ENCODE measurements at places on chromosomes 2 and 18.

- DNase-seq: no peak
These were observed 55.6 kb upstream of the PHLPP1 start for GRCh38 chr18:62659698-62660097.

GRCh38 chr2:152542337-152542994 is 174.8 kb downstream of the PRPF40A start:
- DNase-seq: no peak

DNA sequence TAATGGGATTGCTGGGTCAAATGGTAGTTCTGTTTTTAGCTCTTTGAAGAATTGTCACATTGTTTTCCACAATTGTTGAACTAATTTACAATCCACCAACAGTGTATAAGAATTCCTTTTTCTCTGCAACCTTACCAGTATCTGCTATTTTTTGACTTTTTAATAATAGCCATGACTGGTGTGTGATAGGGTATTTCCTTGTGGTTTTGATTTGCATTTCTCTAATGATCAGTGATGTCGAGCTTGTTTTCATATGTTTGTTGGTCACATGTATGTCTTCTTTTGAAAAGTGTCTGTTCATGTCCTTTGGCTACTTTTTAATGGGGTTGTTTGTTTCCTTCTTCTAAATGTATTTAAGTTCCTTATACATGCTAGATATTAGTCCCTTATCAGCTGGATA is 322.3 kb downstream of the CDH2 start:
- no peak for DNase-seq

DNA sequence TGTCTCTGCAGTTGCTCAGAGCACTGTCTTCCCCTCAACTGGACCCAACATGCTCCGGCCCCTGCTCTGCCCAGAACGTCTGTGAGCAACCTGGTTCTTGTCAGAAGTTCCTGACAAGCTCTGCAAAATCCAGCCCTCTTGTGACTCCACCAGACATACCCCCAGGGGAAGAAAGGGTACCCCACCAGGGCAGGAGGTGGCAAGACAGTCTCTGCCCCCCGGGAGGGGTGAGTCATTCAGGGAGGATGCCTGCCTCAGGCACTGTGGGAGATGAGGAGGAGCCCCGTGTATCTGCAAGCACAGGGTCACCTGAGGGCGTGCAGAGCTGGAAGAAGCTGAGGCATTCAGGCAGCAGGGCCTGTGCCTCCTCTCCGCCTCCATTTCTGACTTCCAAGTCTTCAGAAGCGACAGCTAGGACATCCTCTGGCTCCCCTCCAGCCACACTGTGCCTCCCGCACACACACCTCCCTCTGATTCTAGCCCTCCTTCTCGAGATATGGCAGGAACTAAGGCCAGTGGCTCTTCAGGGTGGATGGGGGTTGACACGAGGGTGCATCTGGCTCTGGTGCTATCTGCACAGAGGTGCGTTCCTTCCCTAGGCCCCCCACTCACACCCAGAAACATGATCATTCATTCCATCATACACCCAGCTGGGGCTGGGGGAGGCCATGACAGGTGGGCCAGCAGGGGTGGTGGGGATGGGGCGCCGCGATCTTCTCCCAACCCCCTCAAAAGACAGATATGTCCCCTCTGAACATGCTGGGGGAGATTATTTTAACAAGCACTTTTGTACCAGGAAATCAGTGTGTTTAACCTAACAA is 222.2 kb downstream of the CYP26B1 start:
- no peak for DNase-seq

GRCh38 chr2:66446941-66447340 is 12.0 kb downstream of the MEIS1 start:
- no peak for DNase-seq

GRCh38 chr18:48904091-48904490 is 46.7 kb downstream of the SMAD7 start:
- DNase-seq: no peak

- peak; percentile 7 for DNase-seq
These were observed 491 bp downstream of the L3MBTL4 start for GRCh38 chr18:6414118-6414722.

GRCh38 chr18:62045316-62045715 is 141.5 kb downstream of the PIGN start:
- no peak for DNase-seq

DNA sequence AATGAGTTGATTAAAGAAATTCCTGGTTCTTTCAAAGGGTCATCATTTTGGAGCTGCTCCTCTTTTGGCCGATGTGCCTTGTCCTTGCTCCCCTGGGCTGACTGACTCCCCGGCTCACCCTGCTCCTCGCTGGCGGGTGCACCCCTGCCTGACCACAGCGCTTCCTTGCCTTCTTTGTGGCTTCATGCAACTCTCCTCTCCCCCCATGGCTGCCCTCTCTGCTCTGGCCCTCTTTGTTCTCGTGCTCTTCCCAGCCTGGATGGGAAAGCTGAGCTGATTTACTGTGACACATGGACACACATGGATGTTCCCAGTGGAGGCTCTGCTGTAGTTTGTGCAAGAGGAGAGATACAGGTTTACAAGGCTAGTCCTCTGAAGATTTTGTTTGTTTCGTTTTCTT is 234.6 kb downstream of the HAUS1 start:
- no peak for DNase-seq

All from stimulated activated CD4-positive, alpha-beta T cell treated with anti-CD3 and anti-CD28 coated beads, Interleukin-2, amount 100 ng/mL, for 48 hours (primary cell).